Spinal cord (tissue), 10 donors: ENCODE measurements at places on chromosomes 1 and 21. TPM values are rescaled to one million over a fixed set of nuclear protein-coding genes. Genes with fewer than 3 reads are reported as not detected.
A peak's percentile ranks its signal among the peaks of the same experiment; 100 is the strongest.

DNA sequence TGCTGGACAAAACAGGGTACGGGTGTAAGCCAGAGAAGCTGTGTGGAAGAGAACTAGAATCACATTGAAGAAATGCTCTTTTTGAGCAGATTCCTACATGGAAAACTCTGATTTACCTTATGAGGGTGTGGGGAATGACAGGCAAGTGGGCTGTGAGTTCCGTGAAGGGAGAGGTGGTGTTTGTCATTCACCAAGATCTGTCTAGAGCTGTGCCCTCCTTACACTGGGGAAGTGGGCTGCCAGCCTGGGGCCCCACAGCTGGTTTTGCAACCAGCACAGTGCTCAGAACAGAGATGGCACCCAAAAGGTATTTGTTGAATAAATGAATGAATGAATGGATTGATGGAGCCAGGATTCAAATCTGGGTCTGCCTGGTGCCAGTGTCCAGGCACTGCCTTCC lies 10.4 kb downstream of the RCAN1 start:
- no peak for DNase-seq

DNA sequence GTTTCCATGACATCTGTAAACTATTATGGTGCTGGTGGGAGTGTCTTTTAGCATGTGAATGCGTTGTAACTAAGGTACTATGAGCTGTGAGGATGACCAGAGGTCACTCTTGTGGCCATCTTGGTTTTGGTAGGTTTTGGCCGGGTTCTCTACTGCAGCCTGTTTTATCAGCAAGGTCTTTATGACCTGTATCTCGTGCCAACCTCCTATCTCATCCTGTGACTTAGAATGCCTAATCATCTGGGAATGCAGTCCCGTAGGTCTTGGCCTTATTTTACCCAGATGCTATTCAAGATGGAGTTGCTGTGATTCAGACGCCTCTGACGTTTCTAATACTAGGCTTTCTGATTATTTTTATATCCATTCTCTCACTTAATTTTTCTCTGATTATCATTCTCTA lies 9.4 kb downstream of the NCAM2 start:
- DNase-seq, result no peak

DNA sequence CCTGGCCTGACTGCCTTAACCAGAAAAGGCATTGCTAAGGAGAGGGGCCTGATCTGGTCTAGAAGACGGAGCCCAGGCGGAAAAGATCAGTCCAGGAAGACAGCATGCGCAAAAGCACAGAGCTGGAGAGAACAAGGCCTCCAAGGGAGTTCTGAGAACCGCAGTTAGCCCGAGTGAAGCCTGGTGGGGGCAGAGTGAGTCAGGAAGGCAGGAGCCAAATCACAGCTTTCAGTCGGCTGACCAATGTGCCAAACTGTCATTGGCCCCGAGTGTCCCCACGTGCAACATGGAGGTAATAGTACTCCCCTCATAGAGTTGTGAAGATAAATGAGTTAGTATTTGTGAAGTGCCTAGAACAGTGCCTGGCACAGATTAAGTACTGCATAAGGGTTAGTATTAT lies 1.2 kb upstream of the TSPAN2 start:
- DNase-seq, result no peak

DNA sequence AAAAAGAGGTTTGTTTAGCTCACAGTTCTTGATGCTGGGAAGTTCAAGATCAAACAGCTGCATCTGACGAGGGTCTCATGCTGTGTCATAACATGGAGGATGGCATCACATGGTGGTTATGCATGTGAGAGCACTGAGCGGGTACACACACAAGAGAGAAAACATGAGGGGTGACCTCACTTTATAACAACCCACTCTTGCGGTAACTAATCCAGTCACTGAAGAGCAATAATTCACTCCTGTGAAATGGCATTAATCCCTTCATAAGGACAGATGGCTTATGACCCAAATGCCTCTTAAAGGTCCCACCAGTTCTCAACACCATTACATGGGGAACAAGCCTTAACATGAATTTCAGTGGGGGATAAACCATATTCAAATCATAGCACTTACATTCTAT lies 23.2 kb upstream of the CHIT1 start:
- no peak for DNase-seq

- peak; percentile 40 for DNase-seq
These were observed 90.0 kb downstream of the URB2 start for GRCh38 chr1:229716069-229716468.

DNA sequence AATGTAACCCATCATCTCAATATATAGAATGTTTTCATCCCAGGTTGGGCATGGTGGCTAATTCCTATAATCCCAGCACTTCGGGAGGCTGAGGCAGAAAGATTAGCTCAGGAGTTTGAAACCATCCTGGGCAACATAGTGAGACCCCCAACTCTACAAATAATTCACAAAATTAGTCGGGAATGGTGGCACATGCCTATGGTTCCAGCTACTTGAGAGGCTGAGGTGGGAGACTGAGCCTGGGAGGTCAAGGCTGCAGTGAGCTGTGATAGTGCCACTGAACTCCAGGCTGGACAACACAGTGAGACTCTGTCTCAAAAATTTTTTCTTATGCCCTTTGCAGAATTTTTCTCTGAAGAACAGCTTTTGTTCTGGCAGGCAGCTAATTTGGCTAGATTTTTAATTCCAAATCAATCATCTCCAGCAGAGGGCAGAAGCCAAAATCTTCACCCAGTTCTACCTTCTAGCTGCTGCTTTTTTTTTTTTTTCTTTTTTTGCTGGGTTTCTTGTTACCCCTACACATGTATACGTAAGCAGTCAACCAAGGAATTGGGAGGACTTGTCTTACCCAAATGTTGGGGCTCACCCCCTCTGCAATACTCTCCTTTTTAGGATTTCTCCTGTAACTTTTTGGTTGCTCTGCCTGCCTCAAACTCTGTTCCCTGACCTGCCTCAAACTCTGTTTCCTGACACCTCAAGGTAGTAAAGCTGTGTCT lies 2.7 kb upstream of the RAD54L start:
- peak; percentile 30 for DNase-seq

GRCh38 chr1:221612047-221612777 lies 129.7 kb downstream of the DUSP10 start:
- no peak for DNase-seq

DNA sequence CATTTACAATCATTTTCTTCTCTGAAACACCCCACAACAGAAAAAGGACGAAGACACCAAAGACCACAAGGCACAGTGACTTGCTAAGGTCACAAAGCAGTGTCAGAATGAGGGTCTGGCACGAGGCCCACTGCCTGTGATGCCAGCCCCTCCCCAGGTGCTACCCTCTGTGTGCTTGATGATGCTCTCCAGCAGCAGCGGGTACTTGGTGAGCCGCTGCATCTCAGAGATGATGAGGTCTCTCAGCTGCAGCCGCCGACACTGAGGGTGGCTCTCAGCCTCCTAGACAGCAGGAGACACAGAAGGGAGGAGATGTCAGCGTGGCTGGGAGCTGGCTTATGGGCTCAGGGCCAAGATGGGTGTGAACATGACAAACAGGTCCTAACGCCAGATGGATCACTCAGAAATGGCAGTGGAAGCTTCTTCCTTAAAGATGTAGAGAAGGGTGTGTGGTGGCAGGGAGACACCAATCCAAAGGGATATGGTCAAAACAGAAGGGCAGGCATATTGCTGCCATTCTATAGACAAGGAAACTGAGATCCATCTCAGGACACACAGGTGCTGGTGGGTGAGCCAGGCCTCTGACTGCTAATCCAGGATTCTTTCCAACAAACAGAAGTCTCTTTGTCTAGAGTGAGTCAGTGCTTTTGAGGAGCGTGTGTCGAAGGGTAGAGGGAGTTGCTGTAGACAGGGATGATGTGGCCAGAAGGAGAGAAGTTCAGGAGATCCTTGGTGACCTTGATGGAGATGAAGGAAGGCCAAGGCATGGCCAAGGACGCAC lies 25.6 kb downstream of the LRRC71 start:
- DNase-seq, result no peak

DNA sequence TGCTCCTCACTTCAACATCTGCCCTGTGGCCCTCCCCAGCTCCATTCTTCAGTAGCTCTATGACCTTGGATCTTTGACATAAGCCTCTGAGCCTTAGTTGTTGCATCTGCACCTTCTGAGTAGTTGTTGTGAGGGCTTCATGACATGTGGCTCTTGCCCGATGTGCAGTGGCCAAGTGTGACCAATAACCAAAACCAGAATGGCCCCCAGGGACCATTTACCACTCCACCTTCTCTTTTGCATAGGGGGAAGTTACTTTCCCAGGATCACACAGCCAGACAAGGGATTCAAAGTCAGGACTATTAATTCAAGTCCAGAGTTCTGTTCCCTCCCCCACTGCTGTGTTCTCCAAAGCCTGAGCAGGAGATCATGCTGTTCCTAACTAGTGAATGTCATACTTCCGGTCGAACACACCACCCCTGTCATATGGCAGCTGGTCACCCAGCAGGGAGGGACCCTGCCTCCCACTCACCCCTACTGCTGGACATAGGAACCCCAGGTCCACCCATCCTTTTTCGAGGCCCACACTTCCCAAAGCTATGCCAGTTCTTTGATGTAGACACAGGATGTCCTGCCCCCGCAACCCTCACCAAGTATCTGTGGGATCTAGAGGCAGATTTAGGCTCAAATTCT lies 4.0 kb downstream of the FGR start:
- DNase-seq, result no peak

DNA sequence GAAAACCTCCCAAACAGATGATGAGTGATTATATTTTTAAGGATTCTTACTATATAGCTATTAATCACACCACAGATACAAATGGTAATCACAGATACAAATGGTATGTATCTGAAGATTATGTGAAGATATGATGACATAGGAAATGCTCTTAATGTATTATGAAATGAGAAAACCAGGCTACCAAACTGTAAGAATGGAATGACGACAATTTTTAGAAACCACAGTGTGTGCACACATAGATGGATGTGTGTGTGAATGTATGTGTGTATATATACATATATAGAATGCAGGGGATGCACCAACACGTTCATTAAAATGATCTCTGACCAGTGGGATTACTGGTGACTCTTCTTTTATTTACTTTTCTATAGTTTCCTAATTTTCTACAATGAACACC lies 21.5 kb upstream of the ENAH start:
- DNase-seq, result no peak

GRCh38 chr1:165597883-165598675 lies 33.0 kb upstream of the MGST3 start:
- peak; percentile 94 for DNase-seq

DNA sequence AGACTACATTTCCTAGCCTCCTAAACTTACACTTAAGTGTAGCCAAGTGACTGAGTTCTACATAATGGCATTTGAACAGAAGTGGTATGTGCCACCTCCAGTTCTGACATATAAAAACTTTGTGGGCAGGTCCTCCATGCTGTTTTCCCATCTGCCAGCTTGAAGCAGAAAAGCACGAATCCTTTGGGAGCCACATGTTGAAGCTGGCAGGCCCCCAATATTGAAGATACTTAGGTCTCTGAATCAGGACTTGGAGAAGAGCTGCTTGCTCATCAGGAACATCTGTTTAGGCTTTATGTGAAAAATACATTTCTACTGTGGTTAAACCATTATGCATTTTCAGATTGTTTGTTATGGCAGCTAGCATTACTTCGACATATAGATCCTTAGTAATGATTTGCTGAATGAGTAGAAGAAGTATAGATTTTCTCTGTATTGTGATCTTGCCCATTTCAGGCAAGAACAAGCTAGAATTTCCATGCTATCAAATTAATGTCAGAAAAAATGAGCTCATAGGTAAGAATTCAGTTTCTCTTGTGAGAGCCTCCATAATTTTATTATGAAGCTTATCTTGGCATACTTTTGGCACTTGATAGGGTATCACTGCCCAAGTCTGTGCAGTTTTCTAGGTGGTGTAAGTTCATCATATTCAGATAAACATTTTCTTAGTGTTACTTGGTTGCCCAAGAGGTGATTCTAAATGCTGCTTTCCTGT lies 68.4 kb downstream of the GDAP2 start:
- DNase-seq, result no peak

- DNase-seq, result no peak
These were observed 53.2 kb downstream of the DDAH1 start for GRCh38 chr1:85411567-85412305.

DNA sequence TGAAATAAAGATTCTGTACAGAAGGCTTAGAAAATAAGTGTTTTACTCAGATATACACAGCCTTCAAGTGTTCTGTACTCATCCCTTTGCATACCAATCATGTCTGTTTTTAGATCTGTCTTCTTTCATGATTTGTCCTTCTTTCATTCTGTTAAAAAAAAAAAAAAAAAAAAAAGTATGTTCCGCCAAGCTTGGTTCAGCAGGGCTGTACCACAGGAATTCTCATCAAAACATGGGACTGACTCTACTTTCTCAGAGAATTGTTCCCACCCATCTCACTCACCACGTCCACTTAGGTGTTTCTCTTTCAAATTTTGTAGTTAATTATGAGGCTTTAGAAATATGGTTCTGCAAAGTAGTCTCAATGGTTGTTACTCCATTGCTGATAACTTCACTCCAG lies 119.0 kb downstream of the AK5 start:
- no peak for DNase-seq

GRCh38 chr1:95384567-95384966 lies 150.6 kb downstream of the RWDD3 start:
- no peak for DNase-seq

DNA sequence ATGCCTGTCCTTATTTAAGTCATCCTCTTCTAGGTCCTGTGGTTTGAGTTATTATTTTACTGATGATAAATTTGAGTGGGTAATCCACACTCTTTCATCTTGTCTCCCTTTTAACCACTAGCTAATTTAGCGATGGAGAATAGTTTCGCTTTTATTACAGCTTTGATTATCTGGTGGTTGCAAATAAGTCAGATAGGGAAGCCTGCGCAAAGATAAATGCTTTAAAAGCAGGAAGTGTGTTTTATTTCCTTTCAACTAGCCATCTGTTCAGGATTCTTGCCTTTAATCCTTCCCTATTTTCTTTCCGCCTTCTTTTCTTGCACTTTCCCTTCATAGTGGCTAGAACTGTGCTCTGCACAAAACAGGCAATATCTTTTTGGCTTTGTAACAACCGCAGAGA lies 129.0 kb downstream of the TGFB2 start:
- no peak for DNase-seq

DNA sequence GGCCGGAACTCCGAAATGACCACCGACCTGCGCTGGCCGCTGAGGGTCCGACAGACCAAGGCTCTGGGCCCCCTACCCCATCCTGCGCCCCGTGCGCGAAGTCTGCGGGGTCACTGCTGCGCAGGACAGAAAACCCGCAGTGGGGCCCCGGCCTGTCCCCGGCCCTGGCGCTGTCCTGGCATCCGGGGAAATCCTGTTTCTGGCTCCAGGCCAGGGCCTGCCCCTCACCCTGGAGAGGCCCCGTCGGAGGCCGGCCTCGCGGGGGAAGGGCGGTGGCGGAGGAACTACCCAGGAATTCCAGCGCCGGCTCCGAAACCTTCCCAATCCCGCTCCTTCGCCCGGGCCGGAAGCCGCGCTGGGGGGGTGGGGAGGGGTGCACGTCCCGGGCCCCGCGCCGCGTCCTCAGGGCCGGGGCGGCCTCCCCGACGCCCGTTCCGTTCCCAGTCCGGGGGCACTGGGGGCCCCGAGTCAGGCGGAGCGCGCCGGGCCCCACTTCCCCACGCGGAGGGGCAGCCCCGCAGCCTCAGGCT lies 77.0 kb downstream of the MORN1 start:
- DNase-seq, result no peak

SNX7 gene
- 31.8 TPM for total RNA-seq

S100A8 gene
- total RNA-seq, result 8.3 TPM

LCE2D gene
- not detected for total RNA-seq

REN gene
- total RNA-seq, result not detected

TFAP2E gene
- total RNA-seq, result 0.99 TPM

SPSB1 gene
- 10.6 TPM for total RNA-seq
